ENCODE measurements at places on chromosomes 6 and 20.

DNA sequence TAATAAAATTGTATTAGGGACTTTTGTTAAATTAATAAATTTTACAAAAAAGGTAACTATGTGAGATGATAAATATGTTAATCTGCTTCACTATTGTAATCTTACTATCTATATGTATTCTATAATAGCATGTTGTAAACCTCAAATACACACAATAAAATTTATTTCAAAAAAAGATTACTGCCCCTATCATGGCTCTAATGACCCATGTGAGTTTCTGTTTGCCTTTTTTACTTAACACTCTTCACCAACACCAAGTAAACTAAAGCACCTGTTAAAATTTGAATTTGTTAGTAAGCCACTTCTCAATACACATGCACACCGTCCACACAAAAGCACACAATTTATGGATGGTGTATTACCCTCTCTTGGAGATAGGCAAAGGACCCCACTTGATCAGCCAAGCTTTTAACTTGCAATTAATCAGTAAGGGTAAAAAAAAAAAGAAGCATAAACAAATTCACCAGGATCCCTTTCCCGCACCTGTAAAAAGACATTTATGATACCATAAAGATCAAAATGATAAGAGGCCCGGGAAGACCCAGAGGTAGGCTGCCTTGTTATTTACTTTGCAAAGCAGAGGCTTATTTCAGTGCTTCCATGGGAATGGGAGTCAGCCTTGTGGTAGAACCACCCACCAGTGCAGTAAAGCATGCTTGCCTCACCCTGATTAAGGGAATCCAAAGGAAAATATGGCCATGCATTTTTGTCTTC, 28.6 kb upstream of the PKHD1 start:
- no peak for DNase-seq

DNA sequence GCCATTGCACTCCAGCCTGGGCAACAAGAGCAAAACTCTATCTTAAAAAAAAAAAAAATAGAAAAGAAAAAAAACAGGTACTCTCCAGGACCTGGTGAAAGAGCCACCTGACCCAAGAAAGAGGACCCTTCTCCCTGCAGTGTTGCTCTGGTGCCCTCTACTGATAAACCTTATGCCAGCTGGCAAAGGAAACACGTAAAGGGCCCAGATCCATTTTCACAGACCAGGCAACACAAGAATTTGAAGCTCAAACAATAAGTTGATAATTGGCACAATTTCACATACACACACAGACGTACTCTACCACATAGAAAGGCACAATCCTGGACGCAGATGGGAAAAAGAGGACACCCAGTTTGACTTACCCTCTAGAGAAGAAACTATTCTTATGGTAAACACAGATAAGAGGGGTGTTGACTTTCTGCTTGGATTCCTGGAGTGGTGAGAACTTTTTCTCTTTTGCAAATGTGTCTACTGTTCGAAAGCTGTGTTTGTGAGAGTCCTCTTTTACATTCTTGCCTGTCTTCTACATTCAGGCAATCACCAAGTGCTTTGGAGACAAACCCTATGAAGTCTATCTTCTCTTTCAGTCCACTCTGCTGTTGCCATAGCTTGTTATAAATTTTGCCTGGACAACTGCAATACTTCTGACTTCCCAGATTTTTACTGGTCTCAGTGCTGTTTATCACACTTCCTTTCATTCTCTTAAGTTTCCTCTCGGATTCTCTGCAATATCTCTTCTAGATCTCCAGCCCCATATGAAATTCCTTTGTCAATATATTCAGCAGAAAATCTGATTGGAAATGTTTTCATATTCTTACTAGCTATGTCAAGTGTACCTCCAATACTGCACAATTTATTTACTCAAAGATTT, 6.4 kb upstream of the SNRPB start:
- no peak for DNase-seq

- DNase-seq, result no peak
Observed at GRCh38 chr20:9332791-9333479, 181.5 kb upstream of the LAMP5 start.

DNA sequence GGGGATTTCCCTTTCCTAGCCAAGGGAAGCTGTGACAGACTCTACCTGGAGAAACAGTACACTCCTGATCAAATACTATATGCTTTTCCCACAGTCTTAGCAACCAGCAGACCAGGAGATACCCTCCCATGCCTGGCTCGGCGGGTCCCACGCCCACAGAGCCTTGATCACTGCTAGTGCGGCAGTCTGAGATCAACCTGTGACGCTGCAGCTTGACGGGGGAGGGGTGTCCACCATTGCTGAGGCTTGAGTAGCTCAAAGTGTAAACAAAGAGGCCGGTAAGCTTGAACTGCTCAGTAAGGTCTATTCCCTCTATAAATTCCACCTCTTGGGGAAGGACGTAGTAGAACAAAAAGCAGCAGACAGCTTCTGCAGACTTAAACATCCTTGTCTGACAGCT, 63.2 kb downstream of the WASF1 start:
- no peak for DNase-seq

DNA sequence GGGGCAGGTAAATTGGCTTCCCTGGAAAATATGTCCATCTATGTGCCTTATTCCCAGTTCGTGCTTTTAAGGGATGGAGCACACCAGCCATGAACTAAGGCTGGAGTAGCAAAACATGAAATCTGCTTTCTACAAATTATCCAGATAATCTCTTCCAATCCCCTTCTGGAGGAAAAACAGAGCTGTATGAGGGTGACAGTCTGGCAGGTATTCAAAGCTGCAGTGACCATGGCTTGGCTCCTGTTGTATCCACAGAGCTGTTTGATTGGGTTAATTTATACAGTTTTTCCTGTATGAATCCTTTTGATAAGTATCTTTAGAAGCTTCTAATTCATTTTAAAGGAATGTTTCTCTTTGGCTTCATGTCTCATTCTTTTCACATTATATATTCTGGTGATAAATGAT, 144.4 kb downstream of the AIG1 start:
- no peak for DNase-seq

DNA sequence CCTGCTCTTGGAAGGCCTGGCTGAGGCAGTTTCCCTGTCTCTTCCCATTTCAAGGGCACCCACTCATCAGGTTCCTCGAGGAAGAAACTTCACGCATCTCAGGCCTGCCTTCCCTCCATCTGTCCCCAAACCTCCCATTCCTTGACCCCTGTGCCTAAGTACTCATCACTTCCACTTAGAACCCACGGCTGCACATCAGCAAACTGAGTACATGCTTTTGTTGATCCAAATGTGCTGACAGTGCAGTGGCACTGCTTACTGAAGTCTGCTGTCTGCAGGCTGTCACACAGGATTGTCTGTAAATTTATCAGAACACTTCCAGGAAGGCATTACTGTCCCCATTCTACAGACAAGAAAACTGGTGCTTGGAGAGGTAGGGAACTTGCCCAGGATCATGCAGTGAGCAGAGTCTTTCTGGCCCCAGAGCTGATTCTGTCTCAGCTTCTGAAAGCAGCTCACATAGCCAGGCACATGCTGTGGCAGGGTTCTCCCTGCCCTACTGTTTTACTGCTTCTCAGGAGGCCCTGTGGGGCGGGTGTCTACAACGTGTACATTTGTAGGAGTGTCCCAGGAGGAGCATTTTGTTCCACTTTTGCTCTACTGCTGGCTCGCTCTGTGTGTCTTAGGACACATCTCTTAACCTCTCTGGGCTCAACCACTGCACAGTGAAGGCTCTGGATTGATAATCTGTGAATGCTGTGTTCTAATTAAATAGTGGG, 64.2 kb upstream of the XRN2 start:
- DNase-seq, result no peak

DNA sequence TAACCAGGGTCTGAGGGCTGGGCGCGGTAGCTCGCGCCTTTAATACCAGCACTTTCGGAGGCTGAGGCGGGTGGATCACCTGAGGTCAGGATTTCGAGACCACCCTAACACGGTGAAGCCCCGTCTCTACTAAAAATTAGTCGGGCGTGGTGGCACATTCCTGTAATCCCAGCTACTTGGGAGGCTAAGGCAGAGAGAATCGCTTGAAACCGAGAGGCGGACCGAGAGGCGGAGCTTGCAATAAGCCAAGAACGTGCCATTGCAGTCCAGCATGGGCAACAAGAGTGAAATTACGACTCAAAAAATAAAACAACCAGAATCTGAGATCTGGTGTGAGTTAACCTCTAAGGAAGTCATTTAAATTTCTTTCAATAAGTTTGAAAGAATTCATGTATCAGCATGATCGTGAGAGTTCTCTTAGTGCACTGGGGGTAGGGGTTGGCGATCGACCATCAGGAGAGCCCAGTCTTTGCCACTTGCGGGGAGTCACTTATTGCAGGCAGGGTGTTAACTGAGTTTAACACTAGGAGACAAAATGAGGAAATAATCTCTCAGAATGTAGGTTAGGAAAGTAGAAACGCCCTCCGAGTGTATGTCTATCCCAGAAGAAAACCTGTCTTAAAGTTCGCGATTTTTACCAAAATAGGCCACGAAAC, 206.5 kb upstream of the ZNF184 start:
- no peak for DNase-seq

- no peak for DNase-seq
Observed at GRCh38 chr20:37803438-37804307, 99.3 kb upstream of the VSTM2L start.

GRCh38 chr6:13112921-13113320, 215.4 kb downstream of the TBC1D7 start:
- no peak for DNase-seq

GRCh38 chr20:2658414-2659354, 5.3 kb downstream of the IDH3B start:
- DNase-seq, result no peak

GRCh38 chr6:31805939-31806469, 762 bp downstream of the LSM2 start:
- DNase-seq, result no peak

DNA sequence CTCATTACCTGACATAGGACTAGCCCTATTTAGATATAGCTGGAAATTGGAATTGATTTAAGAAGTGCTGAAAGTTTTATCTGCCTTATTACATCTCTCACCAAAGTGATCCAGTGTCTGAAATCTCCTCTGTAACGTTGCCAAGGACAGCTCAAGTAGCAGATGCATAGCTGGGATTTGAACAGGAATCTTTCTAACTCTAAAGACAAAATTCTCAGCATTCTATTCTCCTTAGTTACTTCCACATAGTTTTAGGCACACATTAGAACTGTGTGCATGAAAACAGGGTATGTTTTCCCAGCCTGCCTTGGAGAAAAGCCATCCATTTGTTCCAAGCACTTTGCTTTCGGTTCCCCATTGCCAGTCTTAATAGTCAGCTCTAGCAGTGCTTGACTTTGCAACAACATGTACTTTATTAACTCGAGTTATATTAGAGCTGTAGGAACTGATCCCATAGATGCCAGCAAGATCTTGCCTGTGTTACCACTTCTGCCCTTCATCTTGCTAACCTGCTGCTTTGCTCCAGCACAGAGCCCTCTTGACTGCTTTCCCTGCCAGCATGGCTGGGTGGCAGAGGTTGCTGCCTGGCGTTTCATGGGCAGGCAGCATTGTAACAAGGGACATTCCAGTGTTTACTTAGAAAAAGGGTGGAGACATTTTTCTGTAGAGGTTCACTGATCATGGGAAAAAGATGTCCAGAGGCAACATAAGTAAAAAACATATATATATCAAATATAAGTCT, 56.1 kb upstream of the STMND1 start:
- no peak for DNase-seq

DNA sequence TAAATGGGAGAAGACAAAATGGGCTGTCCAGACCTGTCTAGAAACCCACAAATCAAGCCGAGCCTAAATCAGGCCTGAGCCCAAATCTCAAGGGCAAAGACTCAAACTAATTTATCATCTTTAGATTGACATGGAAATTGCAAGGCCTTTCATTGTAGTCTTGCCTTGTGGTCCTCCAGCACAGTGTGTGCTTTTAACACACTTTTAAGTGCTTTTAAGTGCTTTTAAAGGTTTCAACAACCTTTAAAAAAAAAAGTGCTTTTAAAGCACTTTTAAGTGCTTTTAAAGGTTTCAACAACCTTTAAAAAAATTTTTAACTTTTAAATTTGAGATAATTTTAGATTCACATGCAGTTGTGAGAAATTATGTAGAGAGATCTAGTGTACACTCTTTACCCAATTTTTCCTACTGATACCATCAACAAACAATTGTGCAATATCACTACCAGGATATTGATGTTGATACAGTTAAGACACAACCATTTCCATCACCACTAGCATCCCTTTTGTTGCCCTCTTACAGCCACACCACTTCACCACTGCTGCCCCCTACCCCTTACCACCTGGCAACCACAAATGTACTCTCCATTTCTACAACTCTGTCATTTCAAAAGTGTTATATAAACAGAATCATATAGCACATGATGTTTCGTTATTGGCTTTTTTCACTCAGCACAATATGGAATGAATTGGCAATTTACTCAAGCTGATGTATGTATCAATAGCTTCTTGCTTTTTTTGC, 23.1 kb upstream of the DCBLD1 start:
- no peak for DNase-seq

- no peak for DNase-seq
Observed at GRCh38 chr6:85669735-85670194, 27.1 kb upstream of the SYNCRIP start.

- peak; percentile 79 for DNase-seq
Observed at GRCh38 chr6:89432875-89433251, at the start of gene ANKRD6. Gene ANKRD6, plus strand, starts transcription at chr6:89433152. Its CDS starts 133,825 bp downstream, at chr6:89566977.

DNA sequence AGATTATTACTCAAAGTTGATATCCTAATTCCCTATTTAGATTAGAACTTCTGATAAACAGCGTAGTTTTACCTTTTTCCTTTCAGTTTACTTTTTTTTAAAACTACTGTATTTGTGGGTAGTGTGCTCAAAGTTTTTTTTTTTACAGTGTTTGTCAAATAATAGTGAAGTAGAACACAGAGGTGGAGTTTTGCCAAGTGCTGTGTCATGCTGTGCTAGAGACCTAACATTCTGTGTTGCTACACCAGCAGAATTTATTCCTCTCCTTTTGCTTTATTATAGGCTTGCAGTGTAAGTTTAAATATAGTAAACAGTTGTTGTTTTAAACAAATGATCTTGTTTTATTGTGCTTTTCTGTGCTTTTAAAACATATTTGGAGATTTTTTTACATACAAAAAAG, 125.4 kb downstream of the HIVEP1 start:
- DNase-seq, result no peak

GRCh38 chr6:34243901-34244884, 4.6 kb downstream of the SMIM29 start:
- peak; percentile 58 for DNase-seq

DNA sequence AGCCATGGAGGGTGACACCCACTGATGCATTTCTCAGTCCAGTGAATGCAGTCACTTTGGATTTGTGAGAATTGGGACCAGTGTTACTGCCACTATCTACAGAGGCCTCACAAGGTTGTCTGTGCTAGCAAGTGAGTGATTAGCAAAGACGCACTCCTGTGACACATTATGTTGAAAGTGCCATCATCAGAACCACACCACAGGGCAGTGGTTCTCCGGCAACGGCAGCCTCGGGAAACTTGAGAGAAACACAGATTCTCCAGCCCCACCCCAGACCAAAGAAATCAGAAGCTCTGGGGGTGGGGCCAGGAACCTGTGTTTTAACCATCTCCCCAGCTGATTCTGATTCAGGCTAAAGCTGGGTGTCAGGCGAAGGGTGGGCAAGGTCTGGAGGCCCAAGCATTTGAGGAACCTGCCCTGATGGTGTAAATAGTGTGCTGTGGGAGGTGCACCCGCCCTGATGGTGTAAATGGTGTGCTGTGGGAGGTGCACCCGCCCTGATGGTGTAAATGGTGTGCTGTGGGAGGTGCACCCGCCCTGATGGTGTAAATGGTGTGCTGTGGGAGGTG, 39.9 kb downstream of the TMEM242 start:
- DNase-seq, result no peak

GRCh38 chr6:169112483-169113320, 140.9 kb downstream of the THBS2 start:
- no peak for DNase-seq
